ENCODE measurements at places on chromosomes 4 and X.
A peak's percentile ranks its signal among the peaks of the same experiment; 100 is the strongest.

GRCh38 chr4:120517966-120518365 lies 404.6 kb downstream of the PRDM5 start:
- no peak for DNase-seq

GRCh38 chr4:149889991-149890390 lies 74.3 kb upstream of the IQCM start:
- no peak for DNase-seq

DNA sequence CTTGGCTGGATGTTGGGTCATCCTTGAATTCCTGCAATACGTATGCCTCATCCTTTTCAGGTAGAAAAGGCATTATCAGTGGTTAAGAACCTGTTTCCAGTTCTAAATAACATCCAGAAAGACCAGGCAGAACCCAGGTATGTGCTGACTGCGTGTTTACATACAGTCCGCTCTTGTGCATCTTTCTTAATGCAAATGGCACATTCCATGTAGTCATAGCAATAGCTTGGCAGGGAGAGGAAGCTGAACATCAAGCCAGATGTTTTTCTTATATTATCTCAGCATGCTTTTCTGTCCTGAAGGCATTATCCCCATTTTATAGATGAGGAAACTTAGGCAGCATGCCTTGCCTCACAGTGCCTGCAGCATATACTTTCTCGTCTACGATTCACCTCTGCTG lies 2.1 kb downstream of the DCLK2 start:
- DNase-seq = peak; percentile 28

- DNase-seq = no peak
Observed at GRCh38 chr4:26884486-26884988, 23.9 kb downstream of the STIM2 start.

GRCh38 chr4:16027626-16028025 lies 56.2 kb downstream of the PROM1 start:
- DNase-seq = no peak
